ENCODE measurements at places on chromosomes 12 and 14.

DNA sequence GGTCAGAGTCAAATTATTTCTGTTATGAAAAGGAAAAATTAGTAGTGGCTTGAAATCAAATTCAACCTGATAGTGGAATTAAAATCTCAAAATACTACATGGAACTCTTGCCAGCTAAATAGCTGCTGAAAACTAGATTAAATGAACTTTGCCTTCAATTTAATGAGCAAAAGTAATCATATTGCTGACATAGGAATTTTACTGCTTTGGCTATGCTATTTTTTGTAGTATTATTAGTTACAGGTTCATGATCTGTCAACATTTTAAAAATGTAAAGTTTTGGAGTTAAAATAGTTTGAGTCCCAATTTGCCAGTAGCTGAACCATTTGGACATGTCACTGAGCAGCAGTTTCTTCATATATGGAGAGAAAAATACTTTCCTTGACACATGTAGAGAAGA lies 81.4 kb downstream of the RERGL start:
- DNase-seq = no peak

- peak; percentile 94 for DNase-seq
Measured at GRCh38 chr12:68358532-68359485, 26.6 kb upstream of the MDM1 start.

DNA sequence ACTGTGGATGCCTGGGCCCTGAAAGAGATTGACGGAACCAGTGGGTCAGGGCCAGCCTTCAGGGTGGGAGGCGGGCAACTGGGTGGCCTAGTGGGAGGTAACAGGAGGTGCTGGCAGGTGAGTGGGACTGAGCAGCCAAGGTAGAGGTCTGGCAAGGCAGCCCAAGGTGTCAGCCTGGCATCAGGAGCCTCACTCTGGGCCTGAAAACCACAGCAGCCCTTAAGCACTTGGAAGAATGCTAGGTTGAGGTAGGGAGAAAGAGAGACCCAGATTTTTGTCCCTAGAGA lies 315.8 kb upstream of the PRICKLE1 start:
- no peak for DNase-seq

- peak; percentile 16 for DNase-seq
Measured at GRCh38 chr12:45933504-45933903, 56.9 kb downstream of the SCAF11 start.

DNA sequence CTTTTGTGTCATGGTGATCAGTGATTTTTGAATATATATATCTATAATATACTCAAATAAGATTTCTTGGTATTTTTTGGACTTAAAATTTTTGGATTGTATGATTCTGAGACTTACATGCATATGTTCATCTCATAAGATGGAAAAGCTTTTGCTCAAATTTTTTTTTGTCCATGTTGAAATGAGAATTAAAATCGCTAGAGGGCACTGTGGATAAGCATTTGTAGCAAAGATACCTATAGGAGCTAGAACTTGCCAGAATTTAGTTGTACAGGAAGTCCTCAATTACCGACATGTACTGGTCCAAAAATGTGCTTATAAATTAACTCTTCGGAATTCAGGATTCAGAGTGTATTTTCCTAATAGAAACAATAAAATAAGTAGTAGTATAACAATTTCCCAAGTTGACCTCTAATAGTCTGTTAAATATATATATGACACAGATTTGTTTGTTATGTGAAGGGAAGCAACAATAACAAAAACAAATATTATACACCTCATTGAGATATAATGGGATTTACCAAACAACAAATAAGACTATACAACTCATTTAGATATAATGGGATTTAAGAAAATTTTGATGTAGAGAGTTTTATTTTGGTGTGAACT lies 179.6 kb downstream of the TMEM117 start:
- peak; percentile 84 for DNase-seq
